ENCODE measurements at places on chromosomes 12 and 14.

DNA sequence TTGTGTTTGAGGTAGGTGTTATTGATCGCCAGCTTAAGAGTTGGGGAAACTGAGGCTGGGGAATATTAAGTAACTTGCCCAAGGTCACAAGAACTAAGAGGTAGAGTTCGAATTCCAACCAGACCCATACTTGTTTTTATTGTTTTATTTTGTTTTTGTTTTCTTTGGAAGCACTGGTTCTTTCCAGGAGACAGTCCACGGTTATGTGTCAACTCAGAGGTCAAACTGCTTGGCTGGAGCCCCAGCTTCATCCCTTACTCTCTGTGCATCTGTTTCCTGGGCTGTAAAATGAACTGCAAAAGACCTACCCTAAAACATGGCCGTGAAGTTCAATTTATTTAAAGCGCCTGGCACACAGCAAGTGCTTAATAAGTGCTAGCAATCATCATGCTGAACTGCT is 74.4 kb upstream of the MAP1LC3B2 start:
- DNase-seq: no peak

DNA sequence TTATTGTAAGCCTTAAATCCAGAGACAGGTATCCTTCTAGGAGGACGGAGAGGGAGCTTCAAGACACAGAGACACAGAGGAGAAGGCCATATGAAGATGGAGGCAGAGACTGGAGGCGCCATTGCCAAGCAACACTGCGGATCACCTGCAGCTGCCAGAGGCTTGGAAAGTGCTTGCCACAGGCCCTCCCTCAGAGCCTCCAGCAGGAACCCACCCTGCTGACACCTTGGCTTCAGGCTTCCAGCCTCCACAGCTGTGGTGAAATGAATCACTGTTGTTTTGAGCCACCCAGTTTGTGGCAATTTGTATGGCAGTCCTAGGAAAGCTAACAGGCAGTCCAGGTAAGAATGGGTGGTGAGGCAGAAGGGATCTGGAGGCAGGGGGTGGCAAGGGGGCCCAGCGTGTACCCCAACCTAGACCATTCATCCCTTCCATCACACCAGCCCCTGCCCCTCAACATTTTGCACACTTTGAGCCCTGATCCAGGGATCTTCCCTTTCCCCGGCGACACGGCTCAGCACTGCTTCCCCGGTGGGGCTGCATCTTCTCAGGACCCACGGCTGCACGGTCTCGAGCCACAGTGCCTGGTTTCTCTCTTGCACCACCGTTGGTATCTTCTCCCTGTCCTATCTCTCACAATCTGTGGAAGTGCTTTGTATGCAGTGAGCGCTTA is 22.3 kb upstream of the BCDIN3D start:
- no peak for DNase-seq

GRCh38 chr14:42391146-42391834 is 784.6 kb downstream of the LRFN5 start:
- DNase-seq: no peak

GRCh38 chr12:132239796-132240668 is 89.4 kb downstream of the GALNT9 start:
- DNase-seq: no peak

DNA sequence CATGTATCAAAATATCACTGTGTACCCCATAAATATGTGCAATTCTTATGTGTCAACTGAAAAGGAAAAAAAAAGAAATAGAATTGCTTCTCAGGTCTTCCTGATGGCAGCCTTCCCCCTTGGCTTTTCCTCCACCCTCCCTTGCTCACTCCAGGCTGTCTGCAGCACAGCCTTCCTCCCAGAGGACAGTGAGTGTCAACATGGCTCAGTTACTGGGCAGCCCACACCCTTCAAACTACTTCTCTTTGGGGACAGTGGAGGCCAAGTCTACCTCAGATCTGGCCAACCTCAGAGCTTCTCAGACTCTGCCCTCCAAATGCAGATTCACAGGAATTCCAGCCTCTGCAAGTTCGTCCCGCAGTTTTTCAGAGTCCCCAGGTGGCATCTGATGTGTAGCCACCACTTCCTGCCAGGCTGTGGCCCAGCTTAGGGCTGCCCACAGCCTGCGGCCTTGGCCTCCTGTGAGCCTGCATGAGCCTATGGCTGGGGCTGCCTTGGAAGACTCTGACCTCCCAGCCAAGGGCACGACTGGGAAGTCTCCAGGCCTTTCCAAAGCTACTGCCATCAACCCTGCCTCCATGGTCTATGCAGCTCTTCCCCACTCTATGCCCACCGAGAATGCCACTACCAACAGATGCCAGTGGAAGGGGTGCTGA is 148.0 kb upstream of the PWP1 start:
- no peak for DNase-seq

- DNase-seq: no peak
These were observed 83.6 kb upstream of the LHX5 start for GRCh38 chr12:113555226-113555625.

GRCh38 chr12:34526946-34527345 is 504.6 kb downstream of the ALG10 start:
- DNase-seq: no peak

- peak; percentile 80 for DNase-seq
These were observed 864 bp downstream of the DNAJC22 start for GRCh38 chr12:49347311-49348193.

- peak; percentile 58 for DNase-seq
These were observed 20.3 kb downstream of the PRICKLE1 start for GRCh38 chr12:42568952-42569915.

DNA sequence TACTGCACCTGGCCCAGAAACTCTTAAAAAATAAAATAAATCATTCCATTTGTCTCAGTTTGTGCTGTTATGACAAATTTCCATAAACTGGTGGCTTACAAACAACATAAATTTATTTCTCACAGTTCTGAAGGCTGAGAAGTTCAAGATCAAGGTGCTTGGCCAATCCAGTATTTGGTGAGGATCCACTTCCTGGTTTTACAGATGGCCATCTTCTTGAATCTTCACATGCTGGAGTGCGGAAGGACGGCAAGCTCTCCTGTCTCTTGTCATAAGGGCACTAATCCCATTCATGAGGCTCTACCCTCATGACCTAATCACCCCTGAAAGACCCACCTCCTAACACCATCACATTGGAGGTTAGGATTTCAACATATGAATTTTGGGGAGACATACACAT is 29.9 kb upstream of the MYBPC1 start:
- no peak for DNase-seq

- no peak for DNase-seq
These were observed 2.0 kb downstream of the DYRK2 start for GRCh38 chr12:67650388-67651131.

GRCh38 chr12:19575337-19576243 is 136.3 kb downstream of the AEBP2 start:
- DNase-seq: peak; percentile 73

GRCh38 chr14:85190251-85190650 is 339.7 kb upstream of the FLRT2 start:
- no peak for DNase-seq

DNA sequence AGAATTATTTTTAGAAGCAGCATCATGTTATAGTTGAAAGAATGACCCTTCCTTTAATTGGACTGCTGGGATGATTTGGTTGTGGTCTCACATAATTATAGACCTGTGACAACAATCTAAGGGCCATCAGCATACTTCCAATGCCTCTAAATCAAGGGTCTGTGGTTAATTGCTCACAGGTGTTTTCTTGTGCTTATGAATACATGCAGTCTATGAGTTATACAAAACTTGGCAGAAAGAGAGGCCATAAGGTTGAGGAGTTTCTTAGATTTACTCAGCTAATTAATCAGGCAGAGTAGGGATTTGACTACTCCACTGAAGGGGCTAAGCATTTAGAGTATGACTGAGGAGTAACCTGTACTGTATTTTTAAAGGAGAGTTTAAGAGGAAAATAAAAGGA is 37.0 kb upstream of the FRMD6 start:
- DNase-seq: peak; percentile 84

- DNase-seq: peak; percentile 71
These were observed 96.1 kb downstream of the SCN8A start for GRCh38 chr12:51687177-51687576.

DNA sequence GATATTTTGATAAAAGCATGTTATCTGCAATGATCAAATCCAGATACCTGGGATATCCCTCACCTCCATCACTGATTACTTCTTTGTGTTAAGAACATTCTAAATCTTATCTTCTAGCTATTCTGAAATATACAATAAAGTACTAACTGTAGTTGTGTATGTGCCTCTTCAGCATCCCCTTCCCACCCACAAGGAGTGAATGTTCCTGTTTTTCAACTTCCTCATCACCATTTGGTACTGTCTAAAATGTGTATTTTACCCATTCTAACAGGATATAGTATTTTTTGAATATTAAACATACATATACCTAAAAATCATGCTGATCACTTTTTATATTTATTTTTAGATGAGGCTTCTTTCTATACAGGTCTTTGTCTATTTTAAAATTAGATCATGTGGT is 1252.6 kb downstream of the TMEM121 start:
- DNase-seq: no peak

DNA sequence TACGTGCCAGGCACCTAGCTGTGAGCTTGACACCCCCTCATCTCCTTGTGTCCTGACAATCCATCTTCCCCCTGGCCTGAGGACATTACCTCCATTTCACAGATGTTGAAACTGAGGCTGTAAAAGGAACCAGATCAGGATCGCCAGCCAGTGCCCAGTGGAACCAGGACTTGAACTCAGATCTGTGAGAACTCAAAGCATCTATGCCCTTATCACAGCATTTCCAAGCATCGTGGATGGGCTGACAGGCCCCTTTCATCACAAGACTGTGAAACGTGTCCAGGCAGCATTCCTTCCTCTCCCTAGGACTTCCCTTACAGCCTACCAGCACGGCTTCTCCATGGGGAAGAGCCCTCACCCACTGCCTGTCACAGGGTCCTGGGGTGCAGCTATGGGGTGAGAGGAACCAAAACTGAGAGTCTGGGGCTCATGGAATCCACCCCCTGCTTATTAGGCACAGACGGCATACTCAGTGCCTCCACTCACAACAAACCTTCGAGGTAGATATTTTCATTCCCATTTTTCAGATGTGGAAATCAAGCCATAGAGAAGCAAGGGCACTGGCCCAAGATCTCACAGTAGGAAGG is 26.9 kb downstream of the CMKLR1 start:
- DNase-seq: no peak

DNA sequence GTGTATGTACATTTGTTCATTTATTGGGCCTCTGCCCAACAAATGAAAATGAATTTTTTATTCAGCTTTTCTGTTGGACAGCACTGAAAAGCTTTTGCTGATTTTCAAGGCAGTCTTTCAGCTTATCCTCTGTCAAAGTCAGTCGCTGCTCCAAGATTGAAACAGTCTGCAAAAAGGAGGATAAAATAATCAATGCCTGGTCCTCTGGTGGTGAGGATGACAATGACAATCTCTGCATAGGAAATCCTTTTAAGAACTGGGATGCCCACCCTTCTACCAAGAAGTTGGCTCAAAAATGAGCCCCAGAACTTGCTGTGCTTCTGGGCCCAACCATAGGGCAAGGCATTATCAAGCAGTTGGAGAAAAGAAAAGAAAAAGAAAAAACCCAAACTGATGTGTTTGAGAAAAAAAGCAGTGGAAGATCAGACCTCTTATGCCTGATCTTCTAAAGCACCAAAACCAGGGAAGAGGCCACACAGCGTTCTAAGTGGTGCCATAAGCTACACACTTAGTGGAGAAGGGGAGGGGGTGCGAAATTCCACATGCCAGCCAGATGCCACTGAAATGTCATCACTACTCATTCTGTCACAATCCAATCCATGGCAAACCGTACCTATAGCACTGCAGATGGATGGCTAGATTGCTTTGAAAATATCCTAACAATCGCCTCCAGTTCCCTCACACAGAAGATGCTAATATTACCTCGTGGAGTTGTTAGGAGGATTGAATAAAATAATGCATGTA is 69.0 kb upstream of the DUSP6 start:
- DNase-seq: no peak

DNA sequence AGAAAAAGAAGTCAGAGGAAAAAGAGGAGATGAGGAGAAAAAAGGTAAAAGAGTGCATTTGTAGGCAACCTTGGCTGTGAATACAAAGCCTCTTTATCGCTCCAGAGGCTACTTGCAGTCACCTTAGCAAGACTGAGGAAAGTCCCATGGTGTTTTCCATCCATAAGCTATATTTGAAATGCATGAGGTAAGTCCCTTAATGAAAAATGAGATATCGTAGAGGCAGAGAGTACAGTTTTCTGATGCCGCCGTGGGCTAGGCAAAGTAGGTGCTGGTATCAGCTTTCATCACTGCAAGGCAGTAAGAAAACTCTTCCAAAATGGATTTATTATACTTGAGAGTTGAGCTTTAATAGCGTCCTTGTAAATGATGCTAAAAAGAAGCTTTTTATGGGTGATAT is 186.8 kb downstream of the ASCL1 start:
- DNase-seq: no peak

- no peak for DNase-seq
These were observed 28.3 kb downstream of the TMEM233 start for GRCh38 chr12:119621878-119622277.

DNA sequence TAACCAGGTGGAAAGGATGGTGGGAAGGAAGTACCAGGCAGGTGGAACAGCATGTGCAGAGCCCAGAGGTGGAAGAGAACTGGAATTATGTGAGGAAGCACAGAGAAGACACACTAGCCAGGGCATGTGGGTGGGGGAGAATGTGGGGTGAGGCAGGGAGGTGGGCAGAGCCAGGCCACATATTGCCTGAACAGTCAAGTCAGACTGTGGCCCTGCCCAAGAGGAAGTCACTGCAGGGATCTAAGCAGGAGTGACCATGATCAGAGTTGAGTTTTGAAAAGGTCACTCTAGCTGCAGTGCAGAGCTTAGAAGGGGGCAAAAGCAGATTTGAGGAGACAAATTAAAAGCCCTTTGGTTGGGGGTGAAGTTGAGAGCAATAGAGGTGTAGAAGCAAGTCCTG is 114.0 kb upstream of the SLC38A2 start:
- DNase-seq: no peak

DNA sequence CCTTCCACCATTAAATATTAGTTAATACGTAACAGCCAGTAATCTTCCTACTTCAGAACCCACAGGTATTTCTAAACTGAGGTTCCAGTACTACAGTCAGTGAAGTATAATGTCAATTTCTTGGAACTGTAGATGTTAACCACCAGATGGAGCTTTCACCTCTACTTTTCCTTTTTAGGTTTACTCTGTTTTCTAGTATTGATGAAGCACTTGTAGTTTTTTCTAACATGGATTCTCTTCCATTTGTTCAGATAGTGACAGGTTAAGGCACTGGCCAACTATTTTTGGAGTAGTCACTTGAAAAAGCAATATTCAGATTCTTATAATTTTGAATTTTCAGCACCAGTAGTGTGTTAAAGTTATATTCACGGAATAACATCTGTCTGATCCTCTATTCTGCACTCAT is 4.6 kb upstream of the SEC23A start:
- peak; percentile 38 for DNase-seq
